ENCODE measurements at places on chromosomes 3 and 15.

GRCh38 chr3:142275856-142276255 lies 50.5 kb upstream of the GK5 start:
- no peak for DNase-seq

DNA sequence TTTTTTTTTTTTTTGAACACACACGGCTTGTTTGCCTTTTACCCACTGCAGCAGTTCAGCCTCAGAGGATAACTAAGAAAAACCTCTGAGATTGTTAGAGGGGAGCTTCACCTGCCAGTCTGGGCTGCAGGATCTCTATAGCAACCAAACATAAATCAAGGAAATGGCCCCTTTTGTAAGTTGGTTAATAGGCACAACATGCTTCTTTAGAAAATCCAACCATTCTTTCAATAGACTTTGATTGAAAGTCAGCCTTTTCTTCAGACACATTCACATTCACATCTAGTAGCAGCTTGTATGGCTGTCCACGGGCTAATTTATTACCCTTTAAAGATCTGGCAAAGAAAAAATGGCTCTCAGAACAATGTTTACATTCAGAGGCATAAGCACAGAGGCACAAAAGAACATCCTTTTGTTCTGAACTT lies 136.6 kb upstream of the RARB start:
- DNase-seq: no peak

GRCh38 chr3:100436951-100437350 lies 35.6 kb downstream of the LNP1 start:
- no peak for DNase-seq

DNA sequence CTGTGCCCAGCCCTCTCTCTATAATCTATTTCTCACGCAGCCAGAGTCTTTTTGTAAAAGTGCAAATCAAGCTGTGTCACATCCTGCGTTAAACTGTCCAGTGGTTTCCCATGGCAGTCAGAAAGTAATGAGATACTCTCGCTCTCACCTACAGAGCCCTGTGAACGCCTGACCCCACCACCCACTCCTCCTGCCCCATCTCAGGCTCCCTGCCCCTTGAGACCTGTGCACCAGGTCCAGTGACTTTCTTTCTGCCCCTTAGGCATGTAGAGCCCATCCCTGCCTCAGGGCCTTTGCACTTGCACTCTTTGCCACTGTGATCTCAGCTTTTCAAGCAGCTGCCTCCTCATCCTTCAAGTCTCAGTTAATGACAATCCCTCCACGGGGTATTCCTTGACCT lies 58.3 kb upstream of the RASGRP1 start:
- DNase-seq: no peak

DNA sequence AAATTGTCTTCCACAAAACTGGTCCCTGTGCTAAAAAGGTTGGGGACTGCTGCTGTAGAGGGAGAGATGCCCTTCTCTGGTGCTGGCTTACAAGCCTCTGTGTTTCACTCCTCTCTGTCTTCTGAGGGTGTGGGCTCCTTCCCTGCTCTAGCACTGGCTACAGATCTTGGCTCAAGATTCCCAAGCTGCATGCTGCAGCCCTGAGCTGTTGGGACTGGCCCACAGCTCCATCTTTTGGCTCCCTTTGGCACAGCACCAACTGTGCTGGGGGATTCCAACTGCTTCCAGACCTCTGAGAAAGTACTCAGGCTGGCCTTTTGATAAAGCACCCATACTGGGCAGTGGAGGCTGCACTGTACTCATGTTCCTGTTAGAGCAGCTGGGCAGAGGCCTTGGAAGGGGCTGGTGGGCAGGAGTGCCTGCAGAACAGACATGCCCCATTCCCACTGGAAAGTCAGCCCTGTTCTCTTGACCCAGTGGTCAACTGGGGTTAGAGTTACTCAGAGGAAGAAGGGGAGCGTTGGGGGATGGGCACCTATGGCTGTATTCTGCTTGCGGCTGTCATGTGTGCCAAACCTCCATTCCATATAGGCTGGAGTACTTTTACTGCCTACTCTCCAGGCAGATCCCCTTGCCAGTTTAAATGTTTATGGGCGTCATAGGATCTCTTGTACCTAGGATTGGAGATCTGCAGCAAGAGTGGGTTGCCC lies 55.7 kb downstream of the GALK2 start:
- DNase-seq: no peak

DNA sequence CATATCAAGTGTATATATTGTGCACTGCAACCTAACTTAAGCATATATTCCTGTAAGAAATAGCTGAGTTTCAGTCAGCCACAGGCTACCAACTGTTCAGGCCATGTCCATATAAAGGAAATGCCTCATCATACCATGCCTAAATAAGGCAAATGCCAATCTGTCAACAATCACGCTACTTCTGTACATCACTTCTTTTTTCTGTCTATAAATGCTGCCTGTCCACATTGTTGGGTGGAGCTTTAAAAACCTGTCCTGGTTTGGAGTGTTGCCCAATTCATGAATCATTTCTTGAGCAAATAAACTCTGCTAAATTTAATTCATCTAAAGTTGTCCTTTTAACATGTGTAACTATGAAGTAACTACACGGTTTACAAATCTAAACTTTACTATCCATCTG lies 1091.9 kb downstream of the NSUN3 start:
- DNase-seq: no peak

DNA sequence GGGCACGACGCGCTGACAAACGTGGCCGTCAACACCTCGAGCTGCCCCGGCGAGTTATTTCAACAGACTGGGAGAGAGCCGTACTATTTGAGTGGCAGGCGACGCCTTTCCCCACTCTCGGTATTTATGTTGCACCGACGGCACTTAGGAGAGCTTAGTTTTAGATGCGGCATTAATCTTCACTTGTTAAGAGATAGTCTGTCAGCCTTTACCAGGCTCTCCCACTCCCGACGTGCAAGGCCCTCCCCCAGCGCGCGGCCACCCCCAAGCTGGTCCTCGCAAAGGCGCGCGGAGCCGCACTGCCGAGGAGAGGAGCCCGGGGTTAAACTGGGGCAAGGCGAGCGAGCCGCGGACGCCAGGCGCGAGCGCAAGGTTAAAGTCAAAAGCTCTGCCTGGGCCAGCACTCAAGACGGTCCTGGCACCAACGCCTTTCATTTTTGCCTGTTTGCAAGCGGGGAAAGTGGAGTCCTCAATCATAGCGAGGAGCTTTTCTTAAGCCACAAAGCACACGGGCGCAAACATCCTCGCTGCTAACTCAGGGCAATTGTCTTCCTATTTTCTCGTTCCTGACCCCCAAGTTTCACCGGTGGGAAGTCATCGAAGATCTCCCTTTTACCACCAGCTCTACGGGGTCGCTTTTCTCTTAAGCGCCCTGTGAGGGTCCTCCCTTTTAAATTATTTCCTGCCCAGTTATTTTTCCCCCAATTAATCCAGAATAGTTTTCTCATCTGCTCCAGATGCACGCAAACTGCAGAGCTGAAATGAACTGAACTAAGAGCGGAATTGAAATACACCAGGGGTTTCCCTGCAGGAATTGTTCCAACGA lies 86.6 kb downstream of the NR2F2 start:
- no peak for DNase-seq

GRCh38 chr15:101425787-101426365 lies 63.6 kb downstream of the PCSK6 start:
- DNase-seq: no peak

GRCh38 chr3:38488949-38489348 lies 7.2 kb upstream of the EXOG start:
- no peak for DNase-seq

DNA sequence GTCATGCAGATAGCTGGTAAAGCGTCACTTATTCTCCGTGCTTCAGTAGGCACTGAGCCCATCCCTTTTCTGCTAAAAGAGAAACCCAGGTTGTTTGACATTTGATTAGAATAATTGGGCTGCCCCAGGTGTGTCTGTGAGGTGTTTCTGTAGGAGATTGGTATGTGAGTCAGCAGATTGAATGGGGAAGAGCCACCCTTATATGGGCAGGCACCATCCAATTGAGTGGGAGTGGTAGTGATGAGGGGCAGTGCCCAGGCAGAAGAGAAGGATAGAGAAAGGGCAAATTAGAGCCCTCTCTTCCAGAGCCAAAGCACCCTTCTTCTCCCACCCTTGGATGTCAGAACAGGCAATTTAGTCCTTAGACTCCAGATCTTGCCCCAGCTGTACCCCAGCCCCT lies 384.3 kb upstream of the GBE1 start:
- DNase-seq: no peak

DNA sequence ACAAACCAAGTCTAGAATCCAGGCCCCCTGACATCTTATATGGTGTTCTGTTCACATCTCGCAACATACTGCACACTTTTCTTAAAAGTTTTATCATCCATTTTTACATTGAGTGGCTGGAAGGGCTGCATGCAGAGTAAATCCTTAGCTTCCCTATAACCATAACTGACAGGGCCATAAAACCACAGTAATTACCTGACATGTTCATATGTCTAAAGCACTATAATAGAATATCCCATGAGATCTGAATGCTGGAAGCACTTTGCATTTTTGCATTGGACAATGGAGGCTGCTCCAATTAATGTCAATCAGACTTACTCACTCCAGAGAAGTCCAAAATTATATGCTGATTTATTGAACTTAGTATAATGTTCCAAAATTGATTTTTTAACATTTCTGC lies 86.6 kb upstream of the HES1 start:
- no peak for DNase-seq

GRCh38 chr3:194139814-194140391 lies 4.0 kb downstream of the HES1 start:
- DNase-seq: no peak

DNA sequence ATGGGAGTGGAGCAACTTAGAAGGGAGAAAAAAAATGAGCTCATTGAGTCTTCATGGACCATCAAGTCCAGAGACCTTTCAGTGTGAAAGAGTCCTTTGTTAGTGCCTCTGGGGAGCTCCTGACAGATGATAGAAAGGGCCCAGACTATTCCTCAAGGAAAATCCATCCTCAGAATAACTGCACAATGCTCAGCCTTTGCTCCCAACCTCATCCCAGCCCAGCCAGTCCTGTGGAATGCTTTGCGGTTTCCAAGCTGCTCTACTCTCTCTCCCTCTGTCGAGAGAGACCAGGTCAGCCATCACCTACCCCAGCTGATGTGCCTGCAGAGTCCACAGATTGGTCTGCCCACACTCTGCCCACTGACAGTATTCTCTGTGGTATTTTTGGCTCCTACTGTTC lies 406.2 kb downstream of the MFSD1 start:
- DNase-seq: no peak

- DNase-seq: no peak
These were observed 51.5 kb downstream of the MGLL start for GRCh38 chr3:127770671-127771355.

GRCh38 chr3:170634663-170635384 lies 48.9 kb upstream of the SLC7A14 start:
- no peak for DNase-seq

DNA sequence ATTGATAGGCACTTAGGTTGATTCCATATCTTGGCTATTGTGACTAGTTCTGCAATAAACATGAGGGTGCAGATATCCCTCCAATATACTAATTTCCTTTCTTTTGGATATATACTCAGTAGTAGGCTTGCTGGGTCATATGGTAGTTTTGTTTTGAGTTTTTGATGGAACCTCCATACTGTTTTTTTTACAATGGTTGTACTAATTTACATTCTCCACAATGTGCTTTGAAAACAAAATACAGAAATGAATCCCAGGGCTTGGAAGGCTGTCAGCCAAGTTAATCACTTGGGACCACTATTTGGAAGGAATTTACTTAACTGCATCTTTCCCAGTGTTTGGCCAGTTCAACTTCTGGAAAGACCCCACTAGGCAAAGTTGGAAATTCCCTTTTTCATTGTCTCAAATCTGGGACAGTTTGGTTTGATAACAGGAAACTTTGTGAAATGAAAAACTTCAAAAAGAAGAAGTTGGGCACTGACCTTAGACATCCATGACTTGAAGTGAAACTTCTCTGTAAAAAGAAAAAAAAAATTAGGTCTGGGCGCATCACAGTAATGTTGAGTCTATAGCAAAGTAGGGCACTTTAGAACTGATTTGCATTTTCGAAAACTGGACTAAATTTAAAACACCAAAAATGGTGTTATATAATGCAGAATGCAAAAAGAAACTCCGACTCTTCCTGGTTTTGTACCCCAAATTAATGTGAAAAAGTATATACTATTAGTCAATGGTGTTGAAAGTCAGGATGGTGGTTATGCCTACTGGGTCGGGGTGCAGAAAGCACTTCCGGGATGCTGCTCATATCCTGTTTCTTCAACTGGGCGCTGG lies 6.0 kb downstream of the CTSH start:
- DNase-seq: no peak
